Germinal center (tissue), 1 donor: ENCODE measurements at places on chromosomes 1 and 21.
A peak's percentile ranks its signal among the peaks of the same experiment; 100 is the strongest.

DNA sequence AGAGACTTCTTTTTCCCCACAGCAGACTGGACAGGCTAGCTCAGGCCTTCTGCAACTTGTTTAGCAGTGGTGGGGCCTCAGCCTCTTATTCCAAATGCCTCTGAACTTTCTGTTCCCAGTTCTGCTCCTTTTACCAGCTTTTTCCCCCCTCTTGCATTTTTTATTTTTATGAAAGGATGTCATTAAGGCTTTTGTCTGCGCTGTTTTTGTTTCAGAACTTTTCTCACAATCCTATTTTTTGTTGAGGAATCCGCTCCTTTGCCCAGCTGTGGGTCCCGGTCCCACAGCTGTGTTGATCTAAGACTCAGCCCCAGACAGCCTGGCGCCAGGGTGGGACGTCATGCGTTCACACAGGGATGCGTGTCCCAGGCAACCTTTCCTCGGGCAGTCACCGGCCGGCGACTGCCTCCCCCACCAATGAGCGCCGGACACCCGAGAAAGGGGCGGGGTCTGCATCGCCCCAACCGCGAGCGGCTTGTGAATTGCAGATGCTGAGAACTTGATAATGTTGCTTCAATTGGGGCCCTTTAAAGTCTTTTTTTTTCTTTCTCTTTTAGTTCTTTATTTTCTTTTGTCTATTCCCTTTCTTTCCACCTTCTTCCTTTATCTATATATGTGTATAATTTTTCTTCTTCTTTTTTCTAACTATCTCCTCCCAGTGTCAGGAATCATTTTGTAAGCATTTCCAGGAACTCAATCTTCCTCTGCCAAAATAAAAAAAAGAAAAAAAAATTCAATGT, 3.0 kb upstream of the ID3 start:
- peak; percentile 57 for DNase-seq

GRCh38 chr1:8061210-8061609, 35.1 kb upstream of the ERRFI1 start:
- DNase-seq: no peak

DNA sequence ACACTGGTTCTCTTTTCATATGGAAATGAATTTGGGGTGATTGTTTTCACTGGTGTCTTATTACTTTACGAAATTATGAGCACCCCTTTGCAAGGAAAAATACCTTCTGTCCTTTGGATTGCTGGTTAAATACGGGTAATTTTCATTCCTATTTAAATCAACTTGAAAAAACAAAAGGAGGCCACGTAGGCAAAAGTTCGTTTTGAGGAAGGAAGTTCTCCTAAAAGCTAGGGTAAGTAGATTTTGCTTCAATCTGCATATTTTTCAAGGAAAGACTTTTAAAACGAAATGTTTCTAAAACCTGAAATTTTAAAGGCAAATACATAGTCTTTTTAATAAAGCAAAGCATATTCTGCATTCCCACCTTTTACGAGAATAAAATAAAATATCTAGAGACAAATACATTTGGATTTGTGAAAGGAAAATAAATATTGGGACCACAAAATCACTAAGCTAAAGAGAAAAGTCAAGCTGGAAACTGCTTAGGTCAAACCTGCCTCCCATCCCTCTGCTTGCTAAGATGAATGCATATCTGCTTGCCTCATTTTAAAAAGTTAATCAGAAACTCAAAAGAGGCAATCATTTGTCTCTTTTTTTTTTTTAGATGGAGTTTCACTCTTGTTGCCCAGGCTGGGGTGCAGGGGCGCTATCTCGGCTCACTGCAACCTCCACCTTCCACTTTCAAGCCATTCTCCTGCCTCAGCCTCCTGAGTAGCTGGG, 70.9 kb upstream of the ETS2 start:
- no peak for DNase-seq

- DNase-seq: no peak
Measured at GRCh38 chr21:16418642-16419041, 688.9 kb downstream of the USP25 start.

- DNase-seq: no peak
Measured at GRCh38 chr1:210951279-210951678, 182.7 kb downstream of the KCNH1 start.

- no peak for DNase-seq
Measured at GRCh38 chr1:234235434-234235881, 137.8 kb upstream of the COA6 start.

- no peak for DNase-seq
Measured at GRCh38 chr1:240230816-240231215, 139.1 kb downstream of the FMN2 start.

GRCh38 chr1:160414881-160415280, 14.5 kb downstream of the VANGL2 start:
- no peak for DNase-seq

GRCh38 chr21:16797966-16798365, 714.9 kb upstream of the CXADR start:
- no peak for DNase-seq

GRCh38 chr1:64608005-64608650, 136.7 kb upstream of the RAVER2 start:
- DNase-seq: no peak

DNA sequence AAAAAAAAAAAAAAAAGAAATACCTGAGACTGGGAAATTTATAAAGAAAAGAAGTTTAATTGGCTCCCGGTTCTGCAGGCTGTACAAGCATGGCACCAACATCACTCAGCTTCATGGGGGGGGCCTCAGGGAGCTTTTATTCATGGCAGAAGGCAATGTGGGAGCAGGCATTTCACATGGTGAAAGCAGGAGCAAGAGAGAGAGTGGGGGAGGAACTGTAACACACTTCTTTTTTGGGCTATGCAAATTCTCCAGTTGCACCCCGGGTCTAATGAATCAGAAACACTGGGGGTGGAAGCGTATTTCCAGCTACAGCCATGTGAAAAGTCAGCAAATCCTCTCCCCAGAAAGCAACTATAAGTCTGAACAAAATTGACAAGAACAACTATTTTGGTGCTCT, 11.8 kb upstream of the SOD1 start:
- peak; percentile 51 for DNase-seq

GRCh38 chr1:226825037-226825745, 45.2 kb upstream of the PSEN2 start:
- DNase-seq: no peak

DNA sequence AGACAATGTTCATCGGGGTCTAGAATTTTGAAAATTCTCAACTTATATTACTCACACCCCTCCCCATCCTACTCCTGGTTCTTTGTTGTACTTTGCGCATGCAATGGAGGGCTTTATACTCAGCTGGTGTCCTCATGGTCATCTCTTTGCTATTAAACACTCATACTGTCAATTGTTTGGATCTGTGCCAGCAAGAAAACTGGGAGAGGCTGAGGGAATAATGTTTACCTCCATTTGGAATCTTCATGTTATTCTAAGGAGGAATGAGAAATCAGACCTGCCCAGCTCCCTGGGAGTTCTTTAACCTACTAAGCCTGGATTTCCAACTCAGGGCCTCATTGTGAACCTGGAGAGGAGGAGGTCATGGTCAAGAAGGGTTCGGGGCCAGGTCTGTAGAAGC, 143.9 kb upstream of the DNAH14 start:
- DNase-seq: no peak

DNA sequence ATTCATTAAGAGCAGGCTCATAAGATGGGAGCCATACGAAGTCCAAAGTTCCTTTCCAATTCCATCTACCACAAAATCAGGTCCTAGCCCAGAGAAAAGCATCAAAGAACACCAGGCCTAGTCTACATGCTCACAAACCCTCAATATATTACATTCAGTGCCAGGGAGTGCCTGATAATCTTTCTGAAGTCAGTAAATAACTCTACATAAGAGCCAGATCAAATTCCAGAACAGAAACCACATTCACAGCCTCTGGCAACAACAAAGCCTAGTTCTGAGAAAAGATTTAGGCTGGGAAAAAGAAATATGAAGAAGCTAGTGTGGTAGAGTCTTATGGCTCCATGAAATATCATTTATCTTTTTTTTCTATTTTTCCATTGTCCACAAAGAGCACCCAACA, 40.5 kb upstream of the RBBP5 start:
- no peak for DNase-seq

- DNase-seq: no peak
Measured at GRCh38 chr1:168933141-168933805, 173.2 kb upstream of the ATP1B1 start.

DNA sequence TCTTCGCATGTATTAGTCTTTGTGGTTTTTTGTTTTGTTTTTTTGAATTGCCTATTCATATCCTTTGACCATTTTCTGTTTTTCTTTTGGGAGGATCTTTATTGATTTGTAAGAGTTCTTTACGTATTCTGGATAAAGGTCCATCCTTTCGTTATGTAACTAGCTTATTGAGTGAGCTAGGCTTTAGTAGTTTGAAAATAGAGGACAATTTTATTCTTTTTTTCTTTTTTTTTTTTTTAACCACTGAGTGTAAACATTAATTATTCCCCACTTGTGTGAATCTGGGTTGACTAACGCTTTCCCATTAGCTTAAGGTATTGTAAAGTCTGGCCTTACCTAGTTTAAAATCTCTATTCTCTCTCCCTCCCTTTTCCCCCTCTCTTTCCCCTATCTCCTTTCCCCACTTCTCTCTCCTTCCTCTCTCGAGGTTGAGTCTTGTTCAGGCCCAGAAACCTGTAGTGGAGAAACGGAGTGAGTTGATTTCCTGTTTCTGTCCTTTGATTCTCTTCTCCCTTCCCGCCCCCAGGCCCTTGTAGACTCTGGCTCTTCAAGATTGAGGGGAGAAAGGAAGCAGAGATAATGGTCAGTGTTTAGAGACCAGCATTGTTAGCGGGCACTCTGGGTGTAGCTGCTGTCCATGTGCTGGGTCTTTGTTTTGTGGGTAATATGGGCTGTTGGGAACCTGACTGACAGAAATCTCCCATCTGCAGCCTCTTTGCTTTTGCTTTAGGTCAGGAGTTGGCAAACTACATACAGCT, 1.5 kb downstream of the MORC3 start:
- DNase-seq: no peak

DNA sequence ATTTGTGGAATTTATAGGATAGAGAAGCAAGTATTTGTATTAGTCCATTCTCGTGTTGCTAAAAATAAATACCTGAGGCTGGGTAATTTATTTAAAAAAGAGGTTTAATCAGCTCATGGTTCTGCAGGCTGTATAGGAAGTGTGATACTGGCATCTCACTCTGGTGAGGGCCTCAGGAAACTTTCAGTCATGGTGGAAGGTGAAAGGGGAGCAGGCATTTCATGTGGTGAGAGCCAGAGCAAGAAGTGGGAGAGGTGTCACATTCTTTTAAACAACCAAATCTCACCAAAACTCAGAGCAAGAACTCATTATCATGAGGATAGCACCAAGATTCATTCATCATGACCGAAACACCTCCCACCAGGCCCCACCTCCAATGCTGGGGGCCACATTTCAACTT, 18.1 kb downstream of the SDCCAG8 start:
- DNase-seq: no peak

GRCh38 chr1:189804352-189804751, 673.3 kb downstream of the BRINP3 start:
- no peak for DNase-seq

DNA sequence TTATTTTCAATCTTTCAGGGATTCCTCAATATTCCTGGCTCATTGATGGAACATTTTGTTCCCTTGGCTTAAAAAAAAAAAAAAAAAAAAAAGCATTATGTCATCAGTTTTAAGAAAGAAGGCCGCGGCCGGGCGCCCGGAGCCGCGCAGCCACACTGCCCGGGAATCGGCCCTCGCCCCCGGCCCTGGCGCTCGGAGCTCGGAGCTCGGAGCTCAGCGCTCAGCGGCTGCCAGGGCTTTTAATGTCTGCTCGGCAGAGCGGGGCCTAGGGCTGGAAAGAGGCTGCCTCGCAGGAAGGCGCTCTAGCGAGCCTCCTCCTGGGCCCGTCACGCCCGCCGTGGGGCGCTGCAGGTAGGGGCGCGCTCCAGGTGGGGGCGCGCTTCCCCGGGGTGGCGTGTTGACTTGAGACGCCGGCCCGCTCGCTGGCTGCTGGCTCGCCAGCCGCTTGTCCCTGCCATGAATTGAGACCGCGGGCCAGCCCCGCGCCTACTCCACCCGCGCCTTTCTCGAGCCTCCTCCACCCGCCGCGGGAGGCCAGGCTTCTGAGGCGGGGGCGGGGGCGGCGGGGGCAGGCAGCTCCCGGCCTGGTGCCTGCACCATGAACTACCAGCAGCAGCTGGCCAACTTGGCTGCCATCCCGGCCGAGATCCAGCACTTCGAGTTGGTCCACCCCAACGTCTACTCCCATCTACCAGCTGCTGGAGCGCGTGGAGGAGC, 5.4 kb upstream of the TDRD5 start:
- DNase-seq: no peak

GRCh38 chr21:45631540-45631939, 12.0 kb upstream of the PCBP3 start:
- DNase-seq: no peak

- DNase-seq: no peak
Measured at GRCh38 chr1:187641907-187642306, 813.2 kb downstream of the PLA2G4A start.

DNA sequence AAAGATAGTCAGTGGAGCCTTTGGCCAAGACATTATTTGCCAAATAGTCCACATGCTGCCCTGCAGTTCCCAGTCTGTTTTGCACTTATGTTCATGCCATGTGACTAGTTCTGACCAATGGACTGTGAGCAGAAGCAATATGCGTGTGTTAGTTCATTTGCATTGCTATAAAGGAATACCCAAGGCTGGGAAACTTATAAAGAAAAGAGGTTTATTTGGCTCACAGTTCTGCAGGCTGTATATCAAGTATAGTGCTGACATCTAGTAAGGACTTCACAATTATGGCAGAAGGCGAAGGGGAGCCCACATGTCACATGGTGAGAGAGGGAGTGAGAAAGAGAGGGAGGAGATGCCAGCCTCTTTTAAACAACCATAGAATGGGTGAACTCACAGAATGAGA, 193.3 kb downstream of the PTPRU start:
- DNase-seq: no peak

GRCh38 chr1:232627171-232627570, 2.8 kb downstream of the SIPA1L2 start:
- no peak for DNase-seq

DNA sequence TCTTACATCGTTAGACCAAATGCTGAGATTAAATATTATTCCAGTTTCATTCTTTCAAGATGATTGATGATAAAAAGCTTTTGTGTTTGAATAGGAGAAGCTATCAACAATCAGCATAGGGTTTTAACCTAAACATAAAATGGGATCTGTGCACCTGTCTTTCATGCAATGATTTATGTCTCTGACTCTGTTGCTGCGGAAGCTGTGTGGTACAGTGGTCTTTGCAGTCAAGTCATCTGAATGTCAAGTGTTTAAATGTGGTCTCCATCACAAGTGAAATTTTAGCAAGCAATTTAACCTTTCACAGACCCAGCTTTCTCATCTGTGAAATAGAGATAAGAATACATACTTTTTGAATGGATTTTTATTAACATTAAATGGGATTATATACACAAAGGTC, 107.2 kb downstream of the PLPPR5 start:
- no peak for DNase-seq

GRCh38 chr1:174839211-174839610, 160.5 kb upstream of the CACYBP start:
- no peak for DNase-seq

- DNase-seq: no peak
Measured at GRCh38 chr1:39151267-39151666, 53.2 kb upstream of the MACF1 start.

GRCh38 chr1:103112546-103112945, 4.2 kb upstream of the COL11A1 start:
- no peak for DNase-seq
